ENCODE measurements at places on chromosomes 7 and 10.

DNA sequence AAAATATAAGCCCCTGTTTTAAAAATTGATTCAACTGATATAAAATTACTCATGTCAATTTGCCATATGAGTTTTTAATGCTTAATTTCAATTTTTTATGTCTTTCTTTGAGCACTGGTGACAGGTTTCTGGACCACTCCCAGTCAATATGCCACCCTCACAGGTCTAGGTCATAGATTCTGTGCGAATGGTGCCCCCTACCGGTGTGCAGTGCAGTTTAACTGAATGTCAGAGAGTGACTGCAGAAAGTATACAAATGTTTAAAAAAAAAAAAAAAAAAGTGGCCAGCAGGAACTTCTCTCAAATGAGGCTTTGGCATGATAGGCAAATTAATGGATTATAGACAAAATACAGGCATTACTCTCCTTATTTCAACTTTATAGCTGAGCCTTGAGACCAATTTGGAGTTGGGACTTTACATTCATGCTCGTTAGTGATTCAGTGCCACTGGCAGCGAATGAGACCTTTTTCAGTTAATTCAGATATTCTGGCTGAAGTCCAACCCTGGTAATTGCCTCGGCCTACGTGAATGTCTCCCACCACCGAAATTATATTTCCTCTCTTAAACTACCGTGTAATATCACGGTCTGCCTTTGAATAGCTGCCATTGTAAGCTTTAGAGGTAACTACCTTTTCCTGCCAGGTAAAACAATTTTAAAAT is 427.6 kb downstream of the PHTF2 start:
- DNase-seq = peak; percentile 6

- DNase-seq = no peak
Measured at GRCh38 chr10:16519250-16519907, 2.3 kb downstream of the C1QL3 start.

- DNase-seq = no peak
Measured at GRCh38 chr10:77228559-77228958, 409.0 kb downstream of the KCNMA1 start.

GRCh38 chr7:80636709-80637108 is 1.7 kb upstream of the CD36 start:
- no peak for DNase-seq

- no peak for DNase-seq
Measured at GRCh38 chr7:83956104-83956503, 238.5 kb downstream of the SEMA3A start.

DNA sequence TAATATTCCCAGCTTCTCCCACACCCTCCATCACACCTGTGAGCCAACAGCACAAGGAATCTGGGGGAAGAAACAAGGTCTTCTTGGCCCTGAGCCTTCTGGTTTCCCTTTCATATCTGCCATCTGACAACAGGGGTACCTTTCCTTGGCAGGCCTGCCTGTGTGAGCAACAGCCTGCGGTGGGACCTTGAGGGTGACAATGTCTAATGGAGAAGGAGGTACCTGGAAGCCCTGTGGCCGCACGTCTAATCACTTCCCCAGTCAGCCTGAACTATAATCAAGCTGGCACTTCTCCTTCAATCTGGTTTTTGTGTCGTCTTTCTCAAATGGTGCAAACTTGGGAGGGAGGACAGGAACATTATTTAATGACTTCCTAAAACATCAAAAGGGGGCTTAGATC is 41.2 kb downstream of the NRCAM start:
- no peak for DNase-seq

- DNase-seq = no peak
Measured at GRCh38 chr7:34165927-34166550, 260.7 kb downstream of the BMPER start.

GRCh38 chr10:71380841-71381240 is 15.9 kb upstream of the CDH23 start:
- no peak for DNase-seq

DNA sequence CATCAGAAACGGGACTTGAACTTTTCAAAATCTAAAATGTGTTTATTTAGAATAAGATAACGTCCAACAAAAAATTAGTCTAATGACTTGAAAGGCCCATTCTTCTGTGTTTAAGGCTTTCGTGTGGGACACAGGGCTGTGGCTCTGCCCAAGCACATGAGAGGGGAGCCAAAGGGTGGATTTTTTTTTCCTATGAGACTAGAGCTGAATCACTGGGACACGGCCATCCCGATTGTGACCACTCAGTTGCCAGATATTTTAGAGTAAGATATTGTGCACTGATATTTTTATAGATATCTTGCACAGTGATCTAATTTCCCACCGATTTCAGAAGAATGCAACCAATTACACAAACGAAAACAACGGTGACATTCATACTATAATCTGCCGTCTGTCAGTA is 99.9 kb downstream of the ANK3 start:
- DNase-seq = no peak

GRCh38 chr10:78774999-78775711 is 293.6 kb upstream of the ZMIZ1 start:
- no peak for DNase-seq

- no peak for DNase-seq
Measured at GRCh38 chr7:25802473-25802872, 349.5 kb upstream of the NFE2L3 start.

- DNase-seq = no peak
Measured at GRCh38 chr7:157643525-157643970, 306.7 kb downstream of the DNAJB6 start.

GRCh38 chr7:94432817-94433216 is 38.1 kb downstream of the COL1A2 start:
- DNase-seq = no peak

DNA sequence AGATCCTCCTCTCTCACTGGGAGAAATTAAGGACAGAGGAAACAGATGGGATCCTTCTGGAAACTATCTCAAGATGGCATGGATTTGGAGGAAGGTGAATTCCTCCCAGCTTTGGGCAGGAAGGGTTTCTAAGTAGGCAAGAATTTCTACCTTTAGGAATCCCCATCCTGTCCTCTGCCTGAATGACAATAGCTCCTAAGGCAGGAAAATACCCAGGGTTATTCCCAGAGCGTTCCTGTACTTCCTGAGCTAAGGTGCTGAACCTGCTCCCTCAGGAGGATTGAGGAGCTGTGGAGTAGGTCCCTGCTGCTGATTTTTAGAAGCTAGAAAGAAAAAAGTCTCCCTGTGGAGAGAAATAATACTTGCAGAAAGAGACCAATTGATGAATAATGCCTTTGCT is 568 bp downstream of the MGAM2 start:
- no peak for DNase-seq

- no peak for DNase-seq
Measured at GRCh38 chr7:102270178-102270887, 16.3 kb upstream of the SH2B2 start.

- no peak for DNase-seq
Measured at GRCh38 chr7:131327049-131327625, 539 bp upstream of the MKLN1 start.

DNA sequence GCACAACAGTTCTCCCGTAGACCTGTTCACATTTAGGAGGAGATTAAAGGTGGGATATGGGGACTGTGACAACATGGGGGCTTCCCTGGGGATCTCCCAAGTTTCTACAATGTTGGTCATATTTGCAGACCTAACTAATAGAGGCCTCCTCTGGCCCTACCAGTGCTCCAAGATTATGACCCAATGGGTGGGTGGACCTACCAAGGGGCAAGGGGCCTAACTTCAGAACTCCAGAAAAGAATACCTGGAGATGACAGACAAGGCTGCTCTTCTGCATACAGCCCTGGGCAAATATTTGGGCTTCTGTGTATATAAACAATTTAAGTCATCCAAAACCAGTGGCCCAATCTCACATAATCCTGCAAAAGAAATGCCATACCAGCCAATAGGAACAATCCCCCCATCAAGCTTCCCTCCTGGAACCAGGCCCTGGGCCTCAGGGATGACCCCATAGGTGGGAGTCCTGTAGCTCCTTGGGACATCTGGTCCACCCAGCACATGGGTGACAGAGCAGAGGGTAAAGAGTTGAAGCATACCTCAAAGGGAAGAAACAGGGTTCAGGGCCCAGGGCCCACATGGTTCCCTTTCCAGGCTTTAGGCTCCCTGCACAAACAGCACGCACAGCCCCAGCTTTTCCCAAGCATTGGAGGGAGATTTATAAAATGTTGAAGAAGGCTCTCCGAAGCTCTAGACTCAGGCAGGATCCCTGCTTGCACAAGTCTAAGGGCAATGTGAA is 86.1 kb upstream of the CHST15 start:
- no peak for DNase-seq

GRCh38 chr10:70462349-70462984 is 16.1 kb upstream of the PALD1 start:
- DNase-seq = no peak

- no peak for DNase-seq
Measured at GRCh38 chr7:88140947-88141346, 78.9 kb downstream of the SRI start.

DNA sequence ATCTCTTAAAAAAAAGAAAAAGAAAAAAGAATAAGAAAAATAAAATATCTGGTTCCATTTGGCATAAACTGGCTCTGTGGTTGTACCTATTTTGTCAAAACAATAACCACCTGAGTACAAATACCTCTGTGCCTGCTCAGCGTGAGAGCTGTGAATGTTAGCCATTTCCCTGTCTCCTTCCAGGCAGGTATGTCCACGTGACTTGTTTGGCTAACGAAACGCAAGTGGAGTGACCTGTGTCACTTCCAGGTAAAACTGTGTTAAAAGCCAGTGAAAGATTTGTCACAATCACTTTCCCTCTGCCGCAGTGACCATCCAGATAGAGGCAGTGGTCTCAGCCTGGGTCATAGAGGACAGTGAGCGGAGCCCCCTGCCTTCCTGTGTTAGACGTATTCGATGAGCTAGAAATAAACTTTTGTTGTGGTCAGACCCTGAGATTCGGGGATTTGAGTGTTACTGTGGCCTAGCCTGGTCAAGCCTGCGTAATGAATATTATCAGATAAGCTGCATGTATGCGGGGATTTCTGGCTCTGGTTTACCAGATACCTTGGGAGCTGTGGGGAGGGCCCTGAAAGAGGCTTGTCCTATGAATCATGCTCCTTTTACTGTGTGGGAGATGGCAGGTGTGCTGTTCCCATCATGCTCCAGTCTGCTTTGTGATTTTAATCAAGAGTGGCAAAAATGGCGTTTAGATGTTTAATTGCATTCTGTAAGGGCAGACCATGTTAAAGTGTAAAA is 3.8 kb downstream of the PTER start:
- no peak for DNase-seq

DNA sequence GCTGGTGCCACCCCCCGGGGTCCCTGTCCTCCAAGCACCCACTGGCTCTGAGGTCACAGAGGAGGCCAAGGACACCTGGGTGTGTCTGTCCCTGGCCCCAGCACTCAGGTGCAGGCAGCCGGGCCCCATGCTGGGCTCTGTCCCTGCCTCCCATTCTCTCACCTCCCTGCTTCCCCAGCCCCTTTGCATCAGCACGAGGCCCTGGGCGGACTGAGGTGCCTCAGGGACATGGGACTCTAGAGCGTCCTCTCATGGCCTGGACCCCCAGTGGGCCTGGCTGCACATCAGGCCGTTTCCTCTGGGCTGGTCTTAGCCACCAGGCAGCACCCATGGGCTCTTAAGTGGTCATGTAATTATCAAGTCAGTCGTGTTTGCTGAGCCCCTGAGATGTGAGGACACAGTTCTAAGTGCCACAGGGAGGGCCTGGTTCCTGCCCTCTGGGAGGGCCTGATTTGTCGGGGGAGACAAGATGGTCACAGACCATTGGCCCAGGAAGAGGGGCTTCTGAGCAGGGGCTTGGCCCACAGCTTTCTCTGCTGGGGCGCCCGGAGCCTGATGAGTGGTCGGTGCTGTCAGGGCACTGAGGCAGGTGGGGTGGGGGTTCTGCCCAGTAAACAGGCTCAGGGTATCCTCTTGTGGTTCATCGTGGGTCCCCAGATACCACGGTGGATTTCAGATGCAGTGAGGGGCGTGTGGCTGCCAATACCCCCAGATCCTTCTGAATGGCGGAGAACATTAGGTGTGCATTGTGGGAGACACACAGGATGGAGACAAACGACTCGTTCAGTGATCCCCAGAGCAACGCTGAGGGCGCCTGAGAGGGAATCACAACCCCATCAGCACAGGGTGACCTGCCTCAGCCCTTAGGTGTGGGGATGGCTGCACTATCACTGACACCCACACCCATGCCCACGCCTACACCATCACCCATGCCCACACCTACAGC is 152.5 kb downstream of the WDR37 start:
- DNase-seq = no peak

- DNase-seq = no peak
Measured at GRCh38 chr10:15393139-15393825, 22.2 kb upstream of the FAM171A1 start.

GRCh38 chr10:71277914-71278665 is 41.0 kb upstream of the SLC29A3 start:
- no peak for DNase-seq

GRCh38 chr7:44884621-44885393 is 523 bp downstream of the PURB start:
- DNase-seq = no peak

- DNase-seq = no peak
Measured at GRCh38 chr7:158541346-158542010, 46.1 kb downstream of the PTPRN2 start.

DNA sequence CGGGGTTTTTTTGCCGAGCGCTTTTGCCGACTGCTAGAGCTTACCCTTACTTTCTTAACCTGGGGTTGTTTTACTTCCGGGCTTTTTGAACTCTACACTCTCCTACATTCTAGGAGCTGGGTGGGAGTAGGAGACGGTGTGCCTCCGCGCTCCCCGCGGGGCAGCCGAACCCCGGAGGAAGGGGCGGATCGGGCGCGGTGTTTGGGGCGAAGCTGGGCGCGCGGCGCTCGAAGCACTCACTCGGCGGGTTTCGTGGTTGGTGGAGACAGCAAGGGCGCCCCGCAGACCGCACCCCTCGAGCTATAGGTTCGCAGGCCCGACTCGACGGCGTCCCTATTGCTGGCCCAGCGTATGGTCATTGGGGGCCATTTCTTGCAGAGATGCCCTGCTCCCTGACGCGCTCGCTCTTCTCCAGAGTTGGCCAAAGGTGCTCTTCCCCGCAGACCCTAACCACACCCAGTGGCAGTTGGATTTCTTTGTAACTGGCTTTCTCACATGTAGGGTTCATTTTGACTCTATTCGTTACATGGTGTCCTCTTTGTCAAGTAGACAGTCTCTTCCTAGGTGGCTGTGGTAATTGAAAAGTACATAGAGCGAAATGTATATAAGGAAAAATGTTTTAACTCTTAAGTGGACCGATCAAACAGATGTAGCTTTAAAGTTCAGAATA is 364 bp downstream of the ZNF518A start:
- DNase-seq = no peak
